ENCODE measurements at places on chromosomes 7 and 10.

- DNase-seq = no peak
Measured at GRCh38 chr7:116436305-116436826, 63.2 kb upstream of the CAV2 start.

DNA sequence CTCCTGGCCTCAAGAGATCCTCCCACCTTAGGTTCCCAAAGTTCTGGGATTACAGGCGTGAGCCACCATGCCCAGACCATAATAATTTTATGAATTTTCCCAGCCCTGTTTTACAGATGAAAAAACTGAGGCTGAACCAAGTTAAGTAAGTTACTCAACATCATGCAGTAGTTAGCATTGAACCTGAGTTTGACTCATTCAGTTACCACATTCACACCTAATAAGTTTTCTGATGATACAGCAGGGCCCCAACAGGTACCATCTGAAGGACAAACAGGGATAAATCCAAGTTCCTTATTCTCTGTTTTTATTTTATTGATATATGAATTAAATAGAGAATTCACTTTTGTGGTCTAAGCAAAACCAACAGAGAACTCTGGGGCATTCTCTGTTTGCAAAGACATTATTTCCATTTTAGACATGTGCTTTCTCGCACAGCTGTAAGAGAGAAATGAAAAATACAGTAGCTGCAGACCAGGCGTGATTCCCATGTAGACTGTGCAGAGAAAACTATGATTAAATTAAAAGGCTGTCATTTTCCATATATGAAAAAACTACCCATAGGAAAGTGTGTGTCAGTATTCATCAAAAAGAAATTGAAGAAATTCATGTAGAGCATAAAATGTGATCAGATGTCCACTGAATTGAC lies 26.6 kb downstream of the APBB1IP start:
- no peak for DNase-seq

GRCh38 chr10:108319434-108320222 lies 1155.1 kb upstream of the SORCS1 start:
- no peak for DNase-seq

DNA sequence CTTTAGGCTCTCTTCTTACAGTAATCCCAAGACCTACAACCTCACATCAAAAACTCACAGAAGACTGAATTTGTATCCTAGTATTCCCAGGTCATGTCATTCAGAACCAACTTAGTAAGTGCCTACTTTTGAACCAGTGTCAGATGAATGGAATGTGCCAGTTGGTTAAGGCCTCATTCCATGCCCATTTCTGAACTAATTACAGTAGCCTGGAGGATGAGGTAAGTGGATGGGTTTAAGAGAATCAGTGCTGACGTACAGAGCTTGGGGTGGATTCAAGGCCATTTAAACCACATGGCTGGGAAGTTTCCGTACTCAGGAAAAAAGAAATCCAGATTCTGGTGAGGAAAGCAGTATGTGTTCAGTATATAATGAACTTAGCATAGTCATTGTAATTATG lies 21.9 kb upstream of the FOXP2 start:
- DNase-seq = no peak

DNA sequence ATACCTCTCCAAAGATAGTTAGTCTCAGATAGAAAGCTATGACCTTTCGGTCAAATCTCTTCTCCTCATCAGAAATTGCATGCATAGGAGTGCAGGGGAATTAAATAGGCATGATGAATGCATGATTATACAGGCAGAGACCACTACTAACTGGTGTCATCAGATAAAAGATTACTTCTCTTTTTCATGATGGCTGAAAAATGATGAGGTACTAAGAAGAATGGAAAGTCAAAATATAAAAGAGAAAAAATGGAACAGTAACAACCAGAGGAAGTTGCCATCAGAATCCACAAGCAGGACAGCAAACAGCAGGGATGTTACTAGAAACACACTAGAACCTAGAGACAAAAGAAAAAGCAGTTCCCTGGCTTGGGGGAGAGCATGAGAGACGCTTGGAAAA lies 31.6 kb downstream of the CTTNBP2 start:
- no peak for DNase-seq

GRCh38 chr10:6068422-6068821 lies 6.3 kb upstream of the IL2RA start:
- DNase-seq = no peak

DNA sequence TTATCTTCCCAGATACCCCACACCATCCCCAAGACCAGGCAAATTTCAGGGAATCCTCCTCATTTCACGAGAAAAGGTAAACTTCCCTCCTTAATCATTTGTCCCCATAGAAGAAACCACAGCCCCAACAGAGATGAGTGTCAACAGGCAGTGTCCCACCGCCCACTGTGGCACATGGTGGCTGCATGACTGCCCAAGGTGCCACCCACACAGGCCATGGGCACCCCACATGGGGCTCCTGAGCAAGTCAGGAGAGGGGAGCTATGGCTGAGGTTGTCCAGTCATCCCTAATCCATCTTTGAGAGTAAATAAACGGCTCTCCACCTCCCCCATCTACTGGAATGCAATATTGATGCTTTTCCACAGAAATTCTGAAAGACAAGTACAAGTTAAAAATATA lies 44.1 kb downstream of the ANTXRL start:
- no peak for DNase-seq

GRCh38 chr10:58486821-58487220 lies 25.9 kb upstream of the BICC1 start:
- DNase-seq = no peak

- DNase-seq = no peak
Measured at GRCh38 chr7:23332910-23333612, 33.9 kb downstream of the MALSU1 start.

DNA sequence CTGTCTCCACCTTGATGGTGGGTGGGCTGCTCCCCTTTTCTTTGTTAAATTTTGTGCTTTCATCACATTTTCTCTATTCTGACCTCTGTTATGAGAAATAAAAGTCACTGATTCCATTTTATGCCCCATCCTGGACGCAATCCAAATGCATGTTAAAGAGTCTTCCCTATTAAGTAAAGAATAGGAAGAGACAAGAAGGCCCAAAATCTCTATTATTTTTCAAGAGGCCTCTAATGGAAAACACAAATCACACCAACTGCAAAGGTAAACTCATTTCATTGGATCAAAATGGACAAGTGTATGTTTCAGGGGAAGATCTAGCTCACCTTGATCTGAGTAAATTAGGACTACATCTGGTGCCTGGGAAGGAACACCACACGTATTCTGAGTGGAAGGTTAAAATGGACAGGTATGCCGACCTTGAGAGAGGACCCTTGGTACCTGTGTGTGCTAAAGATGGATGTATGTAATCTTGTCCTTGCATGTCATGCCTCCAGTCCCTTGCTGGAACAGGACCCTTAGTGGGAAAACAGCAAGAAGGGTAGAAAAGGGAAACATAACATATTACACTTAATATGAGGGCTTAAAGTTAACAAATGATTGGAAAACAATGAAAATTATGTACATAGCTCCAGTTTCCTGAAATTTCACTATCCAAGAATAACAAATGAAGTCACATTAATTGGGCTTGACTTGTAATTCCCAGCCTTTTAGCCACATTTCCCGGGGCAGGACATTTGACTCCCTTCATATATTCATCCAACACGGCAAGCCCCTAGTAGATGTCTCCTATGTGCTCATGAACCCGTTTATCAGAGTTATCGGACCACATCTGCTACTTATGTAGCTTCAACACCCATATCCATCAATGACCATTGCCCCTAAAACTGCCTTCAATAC lies 7.6 kb downstream of the IFIT2 start:
- no peak for DNase-seq

DNA sequence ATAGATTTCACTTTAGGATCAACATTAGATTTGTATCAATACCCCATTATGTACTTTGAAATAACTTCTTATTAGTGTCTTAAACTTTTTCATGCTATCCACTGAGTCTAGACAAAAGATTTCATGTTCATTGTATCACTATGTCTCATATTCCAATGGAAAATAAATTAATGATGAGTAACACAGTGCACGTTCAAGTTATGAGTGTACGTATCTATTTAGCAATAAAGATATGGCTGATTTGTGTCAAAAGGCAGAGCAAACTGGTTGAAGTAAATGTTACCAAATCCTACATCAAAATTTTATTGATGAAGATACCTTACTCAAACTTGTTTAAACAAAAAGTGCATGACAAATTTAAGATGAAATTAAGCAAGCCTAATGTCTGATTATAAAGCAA lies 102.4 kb downstream of the SEMA3E start:
- no peak for DNase-seq

DNA sequence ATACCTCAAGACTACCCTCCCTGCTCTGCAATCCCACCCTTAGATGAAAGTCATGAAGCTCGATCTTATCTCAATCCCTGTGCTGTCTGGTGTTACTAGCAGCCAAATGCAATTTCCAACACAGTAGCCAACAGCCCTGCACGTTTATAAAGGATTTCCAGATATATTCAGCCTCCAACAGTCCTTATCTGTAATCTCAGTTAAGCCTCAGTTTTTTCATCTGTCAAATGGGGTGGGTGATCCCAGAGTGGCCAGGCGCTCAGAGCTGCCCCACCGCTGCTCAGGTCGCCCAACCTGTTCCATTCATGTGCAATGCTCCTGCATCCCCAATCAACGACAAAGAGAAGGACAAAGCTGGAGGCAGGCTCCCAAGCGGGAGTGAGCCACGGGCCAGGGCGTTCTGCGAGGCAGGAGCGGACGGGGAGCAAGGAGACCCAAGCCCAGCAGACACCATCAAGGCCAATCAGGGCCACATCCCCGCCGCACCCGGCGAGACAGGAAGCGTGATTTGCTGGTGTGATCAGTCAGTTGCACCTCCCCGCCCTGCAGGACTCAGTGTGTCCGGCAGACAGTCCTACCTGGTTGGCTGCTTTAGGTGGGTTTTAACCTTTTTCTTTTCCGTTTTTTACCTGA lies 19.7 kb downstream of the PDGFA start:
- DNase-seq = no peak

DNA sequence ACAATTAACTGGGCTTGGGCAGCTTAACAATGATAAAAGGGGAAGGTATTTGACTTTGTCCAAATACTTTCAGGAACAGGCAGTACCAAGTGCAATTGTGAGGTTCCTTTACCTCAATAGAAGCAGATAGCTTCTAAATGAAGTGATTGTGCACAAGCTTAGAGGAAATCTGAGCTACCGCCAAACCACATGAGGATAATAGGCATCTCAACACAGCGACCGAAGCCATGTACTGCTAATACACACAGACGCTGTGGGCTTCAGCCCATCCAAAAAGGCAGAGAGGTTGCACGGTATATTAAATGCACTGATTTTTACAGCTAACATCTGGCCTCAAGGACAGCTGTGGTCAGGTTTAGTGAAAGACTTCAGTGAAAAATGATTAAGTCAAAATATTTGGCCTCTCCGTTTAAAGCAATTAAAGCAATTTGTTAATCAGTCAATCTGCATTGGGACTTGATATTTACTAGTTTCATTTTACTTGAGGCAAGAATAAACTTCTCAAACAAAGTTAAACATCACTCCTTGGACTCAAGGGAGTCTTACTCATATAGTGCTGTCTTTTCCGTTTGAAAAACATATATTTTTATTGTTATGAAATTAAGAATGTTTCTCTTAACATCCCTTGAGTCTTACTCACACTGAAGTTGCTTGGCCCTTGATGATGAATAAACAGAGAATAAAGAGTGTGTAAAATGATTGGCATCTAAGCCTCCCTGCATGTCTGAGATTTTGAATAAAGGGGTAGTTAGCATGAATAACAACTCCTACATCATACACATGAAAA lies 306.3 kb downstream of the C7orf25 start:
- no peak for DNase-seq

DNA sequence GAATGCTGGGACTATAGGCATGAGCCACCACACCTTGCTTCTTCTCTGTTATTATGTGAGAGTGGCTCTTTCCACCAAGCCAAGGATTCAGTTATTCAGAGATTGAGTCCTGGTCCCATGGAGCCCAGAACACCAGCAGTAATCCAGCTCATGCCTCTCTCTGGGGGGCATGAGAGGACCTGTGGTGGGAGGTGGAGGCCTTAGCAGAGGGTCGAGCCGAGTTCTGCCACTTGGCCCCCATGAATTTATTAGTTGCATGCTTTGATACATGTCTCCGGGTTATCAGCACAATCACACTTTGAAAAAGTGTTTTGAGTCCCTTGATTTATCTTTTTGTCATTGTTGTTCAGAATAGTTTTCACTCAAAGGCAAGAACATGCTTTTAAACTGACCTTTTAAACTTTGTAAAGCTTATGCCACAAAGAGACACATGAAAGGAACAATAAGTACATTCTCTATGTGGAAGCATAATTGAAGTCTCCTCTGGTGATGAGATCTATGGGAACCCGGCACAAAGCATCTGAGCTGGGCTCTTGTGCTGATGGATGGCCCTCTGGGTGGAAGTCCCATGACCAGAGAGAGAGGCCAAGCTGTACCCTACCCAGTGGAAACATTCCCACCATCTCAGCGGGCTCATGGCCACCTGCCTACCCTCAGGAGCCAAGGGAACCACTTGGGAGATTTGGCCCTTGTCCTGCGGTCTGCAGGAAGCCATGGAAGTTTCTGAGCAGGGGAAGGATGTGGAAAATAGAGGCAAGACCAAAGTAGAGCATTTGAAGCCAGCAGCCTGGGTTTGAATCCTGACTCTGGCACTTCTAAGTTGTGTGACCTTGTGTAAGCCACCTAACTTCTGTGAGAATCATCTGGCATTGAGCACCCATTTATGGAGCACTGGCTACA lies 53.9 kb downstream of the MINDY4 start:
- no peak for DNase-seq

DNA sequence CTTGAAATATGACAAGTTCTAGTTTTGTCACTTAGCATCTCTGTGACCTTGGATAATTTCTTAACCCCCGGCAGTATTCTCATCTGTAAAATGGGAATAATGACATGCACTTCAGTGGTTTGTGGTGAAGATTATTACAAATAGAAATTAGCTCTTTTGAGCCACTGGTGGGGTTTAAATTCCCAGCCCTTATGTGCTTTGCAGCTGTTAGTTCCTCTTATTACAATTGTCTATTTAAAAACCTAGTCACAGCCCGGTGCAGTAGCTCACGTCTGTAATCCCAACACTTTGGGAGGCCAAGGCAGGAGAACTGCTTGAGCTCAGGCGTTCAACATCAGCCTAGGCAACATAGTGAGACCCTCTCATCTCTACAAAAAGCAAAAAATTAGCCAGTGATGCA lies 30.1 kb downstream of the CAV1 start:
- no peak for DNase-seq

GRCh38 chr10:1424648-1425047 lies 312.7 kb downstream of the ADARB2 start:
- no peak for DNase-seq

DNA sequence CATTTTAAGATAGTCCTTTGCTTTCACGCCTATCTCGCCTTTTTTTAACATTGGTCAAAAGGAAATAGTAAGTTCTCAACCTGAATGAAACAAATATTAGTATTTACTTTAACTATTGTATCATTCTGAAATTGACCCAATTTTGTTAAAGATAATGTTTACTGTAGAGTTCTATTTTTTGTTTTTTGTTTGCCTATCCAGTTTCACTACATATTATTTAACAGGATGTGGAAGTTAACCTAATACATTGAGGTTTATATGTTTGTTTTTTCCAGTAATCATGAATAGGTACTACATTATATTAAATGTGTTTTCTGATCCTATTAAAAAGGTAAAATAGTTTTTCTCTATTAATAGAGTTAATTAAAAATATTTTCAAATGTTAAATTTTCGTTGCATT lies 26.5 kb downstream of the ACSM6 start:
- no peak for DNase-seq

Measured in stimulated activated CD8-positive, alpha-beta memory T cell treated with anti-CD3 and anti-CD28 coated beads, Interleukin-4, amount 100 ng/mL, for 4 hours (primary cell).